ENCODE measurements at places on chromosomes 7 and 10.

DNA sequence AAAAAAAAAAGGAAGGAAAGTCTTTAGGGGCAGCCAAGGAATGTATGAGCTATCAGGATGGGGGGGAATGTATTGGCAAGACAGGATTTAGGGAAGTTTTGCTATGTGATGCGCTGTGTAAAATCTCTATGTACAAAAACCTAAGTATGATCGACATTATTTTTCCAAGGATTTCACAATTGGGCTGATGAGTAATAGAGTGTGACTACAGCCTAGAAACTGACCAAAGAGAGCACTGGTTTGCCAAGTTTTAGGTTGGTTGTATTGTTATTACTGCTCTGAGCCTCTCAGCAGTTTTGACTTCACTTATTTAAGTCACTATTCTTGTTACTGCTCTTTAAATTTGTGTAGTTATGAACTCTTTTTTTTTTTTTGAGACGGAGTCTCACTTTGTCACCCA is 107.3 kb downstream of the NRCAM start:
- DNase-seq, result no peak

- no peak for DNase-seq
Measured at GRCh38 chr7:46100521-46100920, 179.4 kb upstream of the IGFBP3 start.

- no peak for DNase-seq
Measured at GRCh38 chr10:110525349-110526260, 27.9 kb downstream of the DUSP5 start.

DNA sequence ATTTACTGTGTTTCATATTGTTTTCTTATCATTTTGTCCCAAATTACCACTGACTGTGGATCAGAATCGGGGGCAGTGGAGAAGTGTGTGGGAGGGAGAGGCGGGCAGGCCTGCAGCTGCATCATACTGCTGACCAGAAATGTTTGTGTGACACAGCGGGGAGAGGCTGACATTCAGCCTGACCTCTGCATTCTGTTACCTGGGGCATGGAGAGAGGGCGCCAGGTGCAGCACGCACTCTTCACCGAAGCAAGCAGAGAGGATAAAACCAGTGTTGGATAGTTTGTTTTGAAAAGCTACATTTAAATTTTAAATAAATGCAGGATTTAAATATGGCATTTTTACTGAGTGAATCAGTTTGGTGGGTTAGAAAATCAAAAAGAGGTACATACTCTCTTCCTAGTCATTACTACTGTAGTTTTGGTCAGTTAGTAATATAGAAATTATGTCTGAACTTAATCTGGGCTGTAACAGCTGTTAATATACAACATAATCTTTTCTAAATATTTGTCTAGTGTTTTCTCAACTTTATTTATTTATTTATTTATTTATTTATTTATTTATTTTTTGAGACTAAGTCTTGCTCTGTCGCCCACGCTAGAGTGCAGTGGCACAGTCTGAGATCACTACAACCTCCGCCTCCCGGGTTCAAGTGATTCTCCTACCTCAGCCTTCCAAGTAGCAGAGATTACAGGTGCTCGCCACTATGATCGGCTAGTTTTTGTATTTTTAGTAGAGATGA is 8.8 kb upstream of the STMP1 start:
- DNase-seq, result peak; percentile 63

DNA sequence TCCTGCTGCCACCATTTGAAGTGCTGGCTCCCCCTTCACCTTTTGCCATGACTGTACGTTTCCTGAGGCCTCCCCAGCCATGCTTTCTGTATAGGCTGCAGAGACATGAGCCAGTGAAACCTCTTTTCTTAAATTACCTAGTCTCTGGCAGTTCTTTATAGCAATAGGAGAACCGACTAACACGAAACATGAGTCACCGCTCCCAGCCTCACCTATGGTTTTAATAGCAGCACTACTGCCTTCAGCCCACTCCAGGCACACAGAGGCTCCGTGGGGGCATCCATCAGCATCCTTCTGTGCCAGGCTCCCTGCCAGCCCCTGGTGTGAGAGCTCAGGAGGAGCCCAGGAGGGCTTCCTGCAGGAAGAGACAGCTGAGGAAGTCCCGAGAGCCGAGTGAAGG is 5.5 kb upstream of the ZNF316 start:
- DNase-seq, result no peak
